ENCODE measurements at places on chromosomes 2 and 18. TPM values are rescaled to one million over a fixed set of nuclear protein-coding genes. Genes with fewer than 3 reads are reported as not detected.

Gene GPATCH11
- total RNA-seq = 12.4 TPM

DNA sequence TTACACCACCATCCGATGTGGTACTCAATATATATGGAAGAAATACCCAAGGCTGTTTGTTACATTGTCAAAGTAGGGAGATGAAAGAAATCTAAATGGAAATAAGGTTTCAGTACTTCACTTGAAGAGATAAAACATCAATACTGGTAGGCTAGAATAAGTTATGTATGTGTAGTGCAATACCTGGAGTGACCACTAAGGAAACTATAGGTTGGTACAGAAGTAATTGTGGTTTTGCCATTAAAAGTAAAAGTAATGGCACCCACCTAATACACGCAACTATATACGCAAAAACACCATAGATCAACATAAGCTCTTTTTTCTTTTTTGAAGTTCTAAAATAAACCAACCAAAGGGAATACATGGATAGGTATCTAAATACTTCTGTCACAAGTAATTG, 143.2 kb upstream of the KYNU start:
- no peaks in the 10 kb centered on the region for H3K36me3 ChIP-seq
- H3K27me3 ChIP-seq = no peaks in the 10 kb centered on the region
- no peaks in the 10 kb centered on the region for H3K4me1 ChIP-seq
- no peak overlapping the region for H3K27ac ChIP-seq
- no peak overlapping the region for H3K4me3 ChIP-seq

Gene TNFRSF11A
- 13.7 TPM for total RNA-seq

GRCh38 chr18:77634494-77634893, 384.8 kb downstream of the GALR1 start:
- H3K36me3 ChIP-seq = no peaks in the 10 kb centered on the region
- no peak overlapping the region for H3K4me3 ChIP-seq
- DNase-seq = no peak
- no peak overlapping the region for H3K27ac ChIP-seq
- peaks cover 35% of the 10 kb centered on the region for H3K27me3 ChIP-seq
- H3K4me1 ChIP-seq = no peaks in the 10 kb centered on the region

DNA sequence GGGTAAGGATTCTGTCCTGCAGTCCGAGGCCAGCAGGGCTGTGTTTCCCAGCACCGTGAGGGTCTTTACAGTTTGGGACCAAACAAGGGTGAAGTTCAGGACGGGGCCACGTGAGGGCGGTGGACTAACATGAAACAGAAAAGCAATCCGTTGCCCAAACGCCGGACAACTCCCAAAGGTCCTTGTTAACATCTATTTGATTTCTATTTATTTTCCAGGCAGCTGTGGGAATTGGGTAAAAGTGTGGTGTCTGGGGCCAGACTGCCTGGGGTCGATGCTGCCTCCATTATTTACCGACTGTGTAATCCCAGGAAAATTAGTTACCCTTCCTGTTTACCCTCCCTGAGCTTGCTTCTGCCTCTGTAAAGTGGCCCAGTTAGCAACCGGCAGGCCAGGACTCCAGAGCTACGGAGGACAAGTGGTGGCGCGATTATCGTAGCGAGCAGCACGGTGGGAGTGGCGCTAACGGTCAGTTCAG, 66.3 kb upstream of the TCF7L1 start:
- no peaks in the 10 kb centered on the region for H3K36me3 ChIP-seq
- H3K4me3 ChIP-seq = peak overlapping the region; percentile 35
- DNase-seq = peak; percentile 62
- peaks cover 34% of the 10 kb centered on the region for H3K27me3 ChIP-seq
- peaks cover 7% of the 10 kb centered on the region for H3K4me1 ChIP-seq

- no peak overlapping the region for H3K27ac ChIP-seq
- H3K4me3 ChIP-seq = no peak overlapping the region
- H3K27me3 ChIP-seq = no peaks in the 10 kb centered on the region
- H3K36me3 ChIP-seq = no peaks in the 10 kb centered on the region
- no peaks in the 10 kb centered on the region for H3K4me1 ChIP-seq
Observed at GRCh38 chr2:227671170-227671905, 4.7 kb downstream of the SCYGR5 start.

- DNase-seq = no peak
- peaks cover 97% of the 10 kb centered on the region for H3K4me1 ChIP-seq
- peak overlapping the region; percentile 16 for H3K27ac ChIP-seq
- peak overlapping the region; percentile 28 for H3K4me3 ChIP-seq
Observed at GRCh38 chr2:54598347-54599325, 124.8 kb upstream of the EML6 start.

Data from activated T-cell treated with anti-CD3 and anti-CD28 coated beads, Interleukin-2, amount 50 U/mL, for 72 hours (primary cell).